ENCODE measurements at places on chromosomes 1 and 21.

GRCh38 chr1:108645564-108646184, 15.2 kb downstream of the HENMT1 start:
- no peak for DNase-seq

DNA sequence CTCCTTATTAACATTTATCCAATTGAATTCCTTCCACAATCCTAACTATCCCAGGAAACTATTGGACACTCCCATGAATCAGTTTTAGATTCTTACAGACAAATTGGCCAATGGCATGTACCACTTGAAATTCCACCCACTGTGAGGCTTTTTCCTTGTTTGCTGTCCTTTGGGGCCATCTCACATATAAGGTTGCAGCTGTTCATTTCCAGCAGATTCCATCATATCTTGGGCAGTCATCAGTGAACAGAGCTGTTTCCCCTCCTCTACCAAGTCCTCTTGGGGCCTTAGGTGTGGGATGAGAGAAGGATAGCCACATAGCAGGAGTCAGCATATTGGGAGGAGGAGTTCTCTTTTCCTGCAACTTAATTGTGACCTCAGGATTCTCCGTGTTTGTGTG, 109.1 kb downstream of the HHAT start:
- no peak for DNase-seq

- DNase-seq, result peak; percentile 84
These were observed at the start of gene C1orf116 for GRCh38 chr1:207032528-207033017. TSS of gene C1orf116 (minus strand) at chr1:207032756. CDS start at chr1:207027598, 5,158 bp downstream.

DNA sequence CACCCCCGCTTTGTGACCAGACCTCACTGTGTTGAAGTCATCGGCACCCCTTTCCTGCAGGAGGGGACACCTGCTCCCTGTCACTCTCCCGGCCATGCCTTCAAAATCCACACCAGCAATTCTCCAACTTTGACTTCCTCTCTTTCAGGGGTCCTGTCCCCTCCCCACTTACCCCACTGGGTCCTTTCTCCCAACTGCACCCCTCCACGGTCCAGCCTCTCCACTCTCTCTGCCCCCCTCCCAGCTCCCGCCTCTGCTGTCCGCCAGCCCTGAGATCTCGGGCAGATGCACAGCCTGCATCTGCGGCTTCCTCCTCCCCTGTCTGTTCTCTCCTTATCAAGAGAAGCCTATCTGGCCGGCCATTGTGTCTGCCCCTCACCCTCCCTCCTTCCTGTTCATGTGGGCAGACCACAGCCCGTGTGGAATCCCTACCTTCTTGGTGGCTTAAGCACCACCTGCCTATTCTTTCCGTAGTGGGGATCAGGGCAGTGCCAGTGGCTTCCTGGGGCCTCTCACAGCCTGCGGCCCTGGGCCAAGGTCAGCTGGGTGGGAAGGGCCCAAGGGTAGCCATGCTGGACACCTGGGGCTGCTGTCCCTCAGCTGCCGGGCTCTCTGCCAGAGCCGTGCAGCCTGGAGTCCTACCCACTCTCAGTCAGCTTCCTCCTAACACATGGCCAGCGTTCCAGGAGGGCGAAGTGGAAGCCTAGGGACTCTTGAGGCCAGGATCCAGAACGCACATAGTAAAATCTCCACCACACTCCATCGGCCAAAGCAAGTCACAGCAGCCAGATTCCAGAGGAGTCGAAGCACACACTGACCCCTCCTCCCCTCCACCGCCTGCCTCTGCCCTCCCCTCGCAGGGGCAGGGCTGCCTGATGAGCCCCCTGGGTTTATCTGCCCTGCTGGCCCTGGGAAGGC, 5.1 kb upstream of the HES4 start:
- no peak for DNase-seq

DNA sequence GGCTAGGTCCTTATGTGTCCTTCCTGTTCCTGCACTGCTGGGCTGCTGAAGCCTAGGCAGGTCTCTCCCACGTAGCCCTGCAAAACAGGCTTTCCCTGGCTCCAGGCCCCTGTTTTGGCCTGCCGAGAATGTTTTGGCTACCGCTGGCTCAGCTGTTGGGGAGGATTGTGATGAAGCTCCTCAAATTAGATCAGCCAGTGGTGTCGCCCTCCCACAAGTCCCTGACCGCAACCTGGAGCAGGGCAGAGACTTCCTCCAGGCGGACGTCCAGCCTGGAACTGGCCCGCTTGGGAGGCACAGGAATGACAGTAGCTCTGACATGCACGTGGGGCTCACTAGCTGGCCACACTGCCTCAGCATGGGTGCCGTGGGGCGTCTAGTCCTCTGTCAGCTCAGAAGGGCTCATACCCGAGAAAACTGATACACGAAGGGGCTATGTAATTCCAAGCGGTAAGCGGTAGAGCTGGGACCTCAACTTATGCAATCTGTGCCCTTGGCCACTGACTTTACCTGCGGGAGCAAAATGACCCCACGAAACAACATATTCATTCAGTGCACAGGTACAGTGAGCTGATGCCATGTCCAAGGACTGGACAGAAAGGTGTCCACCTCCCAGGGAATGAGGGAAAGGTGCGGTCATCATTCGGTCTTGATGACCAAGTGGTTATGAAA, 26.6 kb downstream of the DHRS3 start:
- no peak for DNase-seq

DNA sequence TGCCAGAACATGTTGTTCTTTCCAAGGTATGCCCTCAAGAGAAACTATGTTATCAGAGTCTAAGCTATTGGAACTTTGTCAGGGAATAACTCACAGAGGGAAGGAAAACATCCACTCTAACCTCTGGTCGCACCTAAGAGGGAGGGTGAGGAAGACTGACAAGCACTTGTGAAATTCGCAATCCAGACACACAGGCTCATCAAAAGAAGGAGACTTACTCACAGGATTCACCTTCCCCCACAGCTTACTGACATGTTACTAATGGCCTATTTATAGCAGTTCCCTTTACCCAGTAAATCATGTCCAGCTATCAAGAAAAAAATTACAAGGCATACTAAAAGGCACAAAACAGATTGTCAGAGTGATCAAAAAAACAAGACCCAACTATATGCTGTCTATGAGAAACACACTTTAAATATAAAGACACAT, 36.9 kb downstream of the WDR64 start:
- no peak for DNase-seq

Data from NCI-H187 (cell line).